Activated CD8-positive, alpha-beta memory T cell treated with anti-CD3 and anti-CD28 coated beads for 1 hour (primary cell): ENCODE measurements at places on chromosomes 11 and 22.

DNA sequence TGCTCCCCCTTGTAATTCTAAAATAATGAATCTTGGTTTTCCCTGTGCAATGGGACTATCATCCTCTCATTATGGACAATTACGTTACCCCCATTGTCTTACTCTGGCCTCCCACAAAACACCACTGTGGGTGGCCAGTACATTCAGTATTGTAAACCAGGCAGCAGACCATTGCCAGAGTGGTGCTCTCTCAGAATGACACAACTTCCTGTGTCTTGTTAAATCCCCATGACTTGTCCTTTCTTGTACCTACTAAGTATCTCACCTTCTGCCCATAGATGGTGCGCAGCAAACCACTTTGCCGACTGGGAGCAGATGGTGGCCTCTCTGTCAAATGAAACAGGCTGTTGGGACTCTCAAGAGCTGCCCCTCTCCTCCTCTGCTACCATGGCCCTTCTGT, 287.1 kb upstream of the RAG2 start:
- DNase-seq = no peak

GRCh38 chr22:40975366-40975765, 24.2 kb downstream of the RBX1 start:
- DNase-seq = no peak

- DNase-seq = no peak
These were observed 8.2 kb upstream of the KLHL35 start for GRCh38 chr11:75440960-75441803.

DNA sequence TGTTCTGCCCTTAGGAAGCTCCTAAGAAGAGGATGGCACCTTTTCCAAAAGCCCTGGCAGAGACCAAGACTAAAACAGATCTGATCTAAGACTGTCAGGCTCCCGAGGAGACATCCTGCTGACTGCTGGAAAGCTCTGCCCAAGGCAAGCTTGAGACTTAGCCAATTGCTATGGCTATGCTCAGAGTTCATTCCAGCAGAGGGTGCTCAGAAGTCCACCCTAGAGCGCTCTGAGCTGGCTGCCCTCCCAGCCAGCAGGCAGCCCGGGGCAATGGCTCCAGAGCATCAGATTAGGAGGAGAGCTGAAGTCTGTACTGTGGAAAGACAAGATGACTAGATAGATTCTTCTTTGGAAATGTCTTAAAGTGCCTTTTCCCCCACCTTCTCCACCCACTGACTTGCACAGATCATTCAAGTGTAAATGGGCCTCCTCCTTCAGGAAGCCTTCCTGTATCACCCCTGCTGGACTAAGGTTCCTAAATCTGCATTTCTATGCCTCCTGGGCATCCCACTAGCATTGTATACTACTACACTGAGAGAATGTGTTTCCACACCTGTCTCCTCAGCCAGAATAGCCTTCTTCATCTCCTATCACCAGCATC, 23.4 kb downstream of the LRRC55 start:
- no peak for DNase-seq

DNA sequence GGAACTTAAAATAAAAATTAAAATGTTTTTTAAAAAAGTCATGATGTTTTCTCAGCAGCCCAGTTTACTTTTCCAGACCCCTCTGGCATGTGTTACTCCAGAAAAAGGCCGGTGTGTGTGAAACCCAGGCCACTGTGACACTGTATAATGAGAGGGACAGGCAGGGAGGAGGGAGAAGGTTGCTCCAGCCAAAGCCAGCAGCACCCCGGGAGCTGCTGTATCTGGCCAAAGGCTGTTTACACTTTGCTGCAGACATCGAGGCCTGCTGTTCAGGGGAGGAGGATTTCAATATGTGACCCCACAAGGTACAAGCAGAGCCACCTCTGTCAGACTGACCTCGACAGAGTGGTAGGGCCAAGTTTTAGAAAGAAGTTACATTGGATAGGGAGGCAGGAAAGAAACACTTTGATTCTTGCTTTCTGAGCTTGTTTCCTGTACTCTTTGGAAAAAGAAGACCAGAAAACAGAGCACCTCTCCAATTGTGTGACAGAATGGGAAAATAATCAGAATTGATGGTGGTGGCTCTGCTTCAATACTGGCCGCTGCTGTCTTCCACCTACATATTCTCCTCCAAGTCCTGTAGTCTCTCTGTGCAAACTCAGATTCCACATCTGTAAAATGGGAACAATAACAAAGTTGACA, 41.0 kb upstream of the CD44 start:
- DNase-seq = no peak

GRCh38 chr11:17590463-17590862, 43.4 kb downstream of the OTOG start:
- no peak for DNase-seq

DNA sequence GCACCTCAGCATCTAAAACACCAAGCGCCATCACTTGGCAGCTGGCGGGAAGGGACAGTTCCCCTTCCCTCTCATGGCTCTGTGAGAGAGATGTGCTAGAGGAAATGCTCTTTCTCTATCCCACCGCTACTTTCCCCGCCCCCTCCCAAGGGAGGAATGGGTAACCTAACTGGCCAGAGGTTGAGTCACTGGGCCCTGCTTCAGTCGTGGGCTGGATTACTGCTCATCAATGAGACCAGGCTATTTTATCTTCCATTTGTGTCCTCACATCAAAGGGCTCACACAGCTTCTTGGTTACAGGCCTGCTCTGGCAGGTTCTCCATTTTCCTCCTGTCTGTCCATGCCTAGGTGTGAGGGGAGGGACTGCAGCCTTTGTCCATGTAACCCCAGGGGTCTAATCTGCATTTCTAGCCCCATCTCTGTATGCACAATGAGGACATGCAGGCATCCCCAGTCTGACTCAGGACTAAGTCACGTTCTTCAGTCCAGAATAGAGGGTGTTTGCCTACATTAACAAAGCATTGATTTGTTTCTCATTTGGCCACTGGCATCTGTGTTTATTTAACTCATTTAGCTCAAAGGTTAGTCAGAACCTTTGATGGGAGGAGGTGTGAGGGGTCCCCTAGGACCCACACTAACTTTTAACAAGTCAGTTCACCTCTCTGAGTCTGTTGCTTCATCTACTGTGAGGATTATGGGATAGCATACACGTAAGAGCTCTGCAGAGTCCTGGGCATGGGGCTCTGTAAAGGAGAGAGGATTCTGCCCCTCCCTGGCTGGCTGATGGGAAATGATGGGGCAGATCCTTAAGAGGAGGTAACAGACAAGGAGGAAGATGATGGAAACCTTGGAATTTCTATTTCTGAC, 99.1 kb downstream of the XRRA1 start:
- no peak for DNase-seq

- DNase-seq = no peak
These were observed 175.7 kb downstream of the SHANK2 start for GRCh38 chr11:71076525-71077304.

DNA sequence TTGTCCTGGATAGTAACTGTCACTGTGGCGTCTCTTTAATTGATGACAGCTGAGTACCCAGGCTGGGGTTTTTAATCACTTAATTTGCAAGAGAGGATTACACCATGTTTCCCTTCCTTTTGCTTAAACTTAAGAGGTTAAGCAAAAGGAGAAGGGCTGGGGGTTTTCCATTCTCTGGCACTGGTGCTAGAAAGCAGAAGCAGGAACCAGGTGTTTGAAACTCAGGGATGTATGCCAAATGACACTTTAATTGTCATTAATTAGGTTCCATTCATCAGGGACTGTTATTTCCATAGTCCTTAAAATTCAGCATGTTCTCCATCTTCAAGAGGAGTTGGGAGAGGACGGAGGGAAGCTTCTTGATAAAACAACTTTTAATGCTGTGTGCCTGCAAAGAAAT, 746.2 kb downstream of the NELL1 start:
- no peak for DNase-seq

GRCh38 chr11:36088266-36088972, 144.6 kb downstream of the LDLRAD3 start:
- no peak for DNase-seq

DNA sequence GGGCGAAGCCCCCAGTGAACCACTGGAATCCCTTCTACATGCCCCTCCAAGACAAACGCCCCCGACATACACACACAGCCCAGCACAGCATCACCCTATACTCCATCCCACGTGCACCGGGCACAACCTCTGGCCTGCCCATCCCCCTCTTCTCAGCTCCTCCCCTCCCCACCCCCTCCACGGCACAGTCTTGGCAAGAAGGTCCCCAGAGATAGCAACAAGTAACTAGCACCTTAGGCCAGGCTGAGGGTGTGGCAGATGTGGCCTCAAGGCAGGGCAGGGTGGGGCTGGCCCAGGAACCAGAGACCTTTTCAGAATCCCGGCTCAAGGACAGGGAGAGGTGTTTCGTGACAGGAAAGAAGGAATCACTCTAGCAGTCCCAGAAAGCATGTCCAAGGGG, 54.3 kb downstream of the CYTH4 start:
- DNase-seq = no peak
